ENCODE measurements at places on chromosomes 16 and 17.

DNA sequence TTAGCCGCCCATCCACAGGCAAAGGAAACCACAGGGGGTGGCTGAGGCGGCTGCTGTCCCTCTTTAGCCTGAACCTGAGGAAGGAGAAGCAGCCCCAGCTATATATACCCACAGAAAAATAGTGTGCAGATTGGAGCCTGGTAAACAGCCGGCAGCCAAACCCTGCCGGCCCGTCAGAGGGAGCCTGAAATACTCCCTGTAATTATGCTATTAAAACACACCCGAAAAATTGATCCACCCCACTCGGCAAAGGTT is 6.8 kb downstream of the PIEZO1 start:
- no peak for DNase-seq

DNA sequence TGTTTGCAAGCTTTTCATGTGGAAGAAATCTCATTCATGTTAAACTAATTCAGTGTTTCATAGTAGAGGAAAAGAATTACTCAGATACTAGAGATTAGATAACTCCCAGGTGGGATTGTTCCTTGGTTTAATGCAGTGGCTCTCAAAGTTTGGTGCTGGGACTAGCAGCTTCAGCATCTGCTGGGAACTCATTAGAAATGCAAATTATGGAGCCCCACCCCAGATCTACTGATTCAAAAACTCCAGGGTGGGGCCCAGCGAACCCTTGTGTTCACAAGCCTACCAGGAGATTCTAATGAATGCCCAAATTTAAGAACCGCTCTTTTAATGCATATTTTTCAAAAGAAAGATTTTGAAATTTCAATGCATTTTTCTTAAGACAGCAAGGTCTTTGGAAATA is 253.4 kb upstream of the CNTNAP4 start:
- no peak for DNase-seq

GRCh38 chr17:82281502-82282238 is 8.2 kb upstream of the CSNK1D start:
- no peak for DNase-seq

DNA sequence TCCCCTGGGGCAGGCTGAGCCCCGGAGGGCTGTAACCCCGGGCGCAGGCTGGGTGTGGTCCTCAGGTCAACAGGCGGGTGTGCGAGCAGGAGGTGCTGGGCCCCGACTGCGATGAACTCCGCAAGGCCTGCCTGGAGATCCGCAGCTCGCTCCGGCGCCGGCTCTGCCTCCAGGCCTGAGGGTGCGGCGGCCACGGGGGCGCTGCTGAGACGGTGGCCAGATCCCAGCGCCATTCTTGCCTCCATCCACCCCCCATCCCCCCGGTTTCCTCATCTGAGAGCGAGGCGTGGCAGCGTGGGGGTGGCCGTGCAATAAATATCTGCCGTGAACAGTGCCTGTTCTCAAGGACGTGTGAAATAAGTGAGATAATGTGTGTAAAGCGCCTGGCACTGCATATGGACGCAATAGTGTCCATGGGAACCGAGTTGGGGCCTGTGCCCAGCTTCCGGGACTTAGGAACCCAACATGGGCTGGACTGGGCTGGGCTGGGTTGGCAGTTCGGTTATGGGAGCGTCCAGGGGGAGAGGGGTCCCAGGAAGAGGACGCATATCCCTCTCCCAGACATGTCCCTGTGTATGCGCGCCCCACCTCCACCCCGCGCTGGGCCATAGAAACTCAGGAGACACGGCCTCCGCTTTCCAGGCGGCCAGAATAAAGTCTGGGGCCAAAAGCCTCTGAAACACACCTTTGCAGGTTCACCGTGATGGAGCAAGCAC is 15.0 kb downstream of the ZNF213 start:
- no peak for DNase-seq

DNA sequence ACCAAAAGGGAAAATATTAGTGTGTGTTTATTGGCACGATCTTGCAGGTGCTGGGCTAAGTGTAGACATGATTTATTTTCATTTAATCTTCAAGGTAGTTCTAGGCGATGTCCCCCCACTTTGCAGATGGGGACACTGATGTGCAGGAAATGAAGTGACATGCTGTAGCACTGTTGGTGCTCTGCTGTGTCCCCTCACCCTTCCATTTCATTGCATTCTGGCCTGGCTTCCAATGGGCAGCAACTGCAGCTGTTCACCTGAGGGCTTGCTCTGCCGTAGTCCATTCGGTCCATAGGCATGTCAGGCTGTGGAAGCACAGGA is 123.9 kb downstream of the PRKCB start:
- DNase-seq = no peak

DNA sequence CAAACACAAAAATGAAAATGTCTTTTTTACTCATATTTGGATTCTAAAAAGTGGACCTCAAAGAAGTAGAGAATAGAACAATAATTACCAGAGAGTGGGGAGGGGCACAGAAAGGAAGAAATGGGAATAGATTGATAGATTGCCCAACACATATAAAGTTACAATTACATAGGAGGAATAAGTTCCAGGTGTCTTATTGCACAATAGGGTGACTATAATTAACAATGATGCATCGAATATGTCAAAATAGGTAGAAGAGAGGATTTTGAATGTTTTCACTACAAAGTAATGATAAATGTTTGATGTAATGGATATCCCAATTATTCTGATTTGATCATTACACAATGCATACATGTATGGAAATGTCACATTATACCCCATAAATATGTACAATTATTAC is 556.0 kb downstream of the CDH8 start:
- DNase-seq = no peak

GRCh38 chr17:44807093-44807816 is 22.8 kb downstream of the GJC1 start:
- no peak for DNase-seq

- no peak for DNase-seq
Measured at GRCh38 chr16:1029259-1029545, 43.3 kb upstream of the SSTR5 start.

- DNase-seq = no peak
Measured at GRCh38 chr16:30659507-30660423, 1.5 kb downstream of the FBRS start.

DNA sequence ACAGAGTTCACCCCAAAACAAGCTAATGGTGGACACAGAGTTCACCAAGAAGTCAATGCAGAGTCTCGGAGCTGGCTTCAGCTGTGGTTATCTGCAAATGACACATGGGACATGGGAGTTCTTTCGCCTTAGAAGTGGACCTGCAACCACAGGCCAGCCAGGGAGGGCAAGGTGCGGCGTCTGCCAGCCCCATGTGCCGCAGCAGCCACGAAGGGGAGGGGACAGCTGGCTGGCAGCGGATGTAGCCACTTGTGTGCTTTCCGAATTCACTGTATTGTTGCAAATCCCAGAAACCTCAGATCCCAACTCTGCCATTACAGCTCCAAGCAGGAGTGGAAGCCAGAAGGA is 24.8 kb downstream of the LMF1 start:
- no peak for DNase-seq

DNA sequence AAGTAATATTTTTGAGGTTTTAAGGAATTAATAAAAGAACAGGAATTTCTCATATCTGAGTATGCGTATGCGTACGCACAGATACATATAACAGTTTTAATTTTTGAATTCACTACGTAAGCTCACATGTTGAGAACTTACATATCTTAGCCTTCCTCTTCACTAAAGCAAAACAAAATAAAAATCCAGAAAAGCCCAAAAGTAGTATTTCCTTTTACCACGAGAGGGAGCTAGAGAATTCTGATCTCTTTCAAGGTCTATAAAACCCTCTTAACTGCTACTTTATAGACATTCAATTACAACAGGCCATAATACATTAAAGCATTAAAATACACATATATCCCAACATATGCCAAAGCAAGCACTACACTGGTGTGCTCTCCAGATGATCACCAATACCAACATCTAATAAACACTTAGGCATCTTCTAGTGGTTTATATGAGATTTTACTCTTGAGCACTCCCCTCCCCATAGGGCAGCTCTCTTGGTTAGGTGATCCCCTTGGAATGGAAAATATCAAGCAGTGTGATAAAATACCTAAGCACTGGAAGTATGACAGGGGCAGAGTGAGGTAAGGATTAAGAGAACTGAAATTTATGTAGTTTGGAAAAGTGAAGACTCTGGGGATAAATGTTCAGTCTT is 94.0 kb downstream of the SKAP1 start:
- no peak for DNase-seq

- DNase-seq = no peak
Measured at GRCh38 chr16:81748476-81749198, 30.5 kb upstream of the PLCG2 start.

GRCh38 chr16:56320811-56321558 is 104.4 kb downstream of the AMFR start:
- no peak for DNase-seq

- no peak for DNase-seq
Measured at GRCh38 chr17:76189247-76189646, 48.2 kb upstream of the FOXJ1 start.

DNA sequence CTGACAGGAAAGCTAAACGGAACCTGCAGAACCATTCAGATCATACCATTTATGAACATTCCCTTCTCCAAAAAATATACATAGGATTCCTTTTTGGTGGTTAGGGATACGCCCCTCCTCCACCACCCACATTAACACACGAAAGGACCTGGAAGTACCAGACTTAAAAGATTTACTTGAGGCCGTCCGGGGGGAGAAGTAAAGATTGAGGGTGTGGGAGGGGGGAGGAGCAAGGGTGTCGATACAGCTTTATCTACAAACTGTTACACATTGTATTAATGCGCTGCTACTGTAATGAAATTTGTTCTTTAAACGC is 537 bp downstream of the PALB2 start:
- DNase-seq = no peak

DNA sequence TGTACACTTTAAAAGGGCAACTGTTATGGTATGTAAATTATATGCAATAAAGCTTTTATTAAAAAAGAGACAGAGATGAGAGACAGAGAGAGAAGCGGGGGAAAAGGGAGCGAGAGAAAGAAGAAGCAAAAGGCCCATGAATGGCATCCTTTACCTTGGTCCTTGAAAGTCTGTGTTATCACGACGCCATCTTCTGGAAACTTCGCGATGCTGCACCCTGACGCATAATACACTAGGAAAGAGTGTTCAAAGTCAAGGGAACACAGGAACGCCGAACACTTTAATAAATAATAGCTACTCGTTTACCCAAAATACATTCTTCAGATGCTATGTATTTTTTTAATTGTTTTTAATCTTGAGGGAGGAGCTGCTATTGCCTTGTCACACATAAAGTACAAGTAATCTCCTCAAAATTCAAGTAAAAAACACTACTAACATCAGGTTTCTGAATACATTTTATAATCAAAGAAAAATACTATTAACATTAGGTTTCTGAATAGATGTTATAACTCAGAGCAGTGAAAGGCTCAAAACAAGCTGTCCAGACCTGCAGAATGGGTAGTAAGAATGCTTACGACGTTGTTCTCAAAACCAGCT is 23.0 kb upstream of the SLC38A8 start:
- DNase-seq = peak; percentile 12

GRCh38 chr17:80225230-80225629 is 5.0 kb downstream of the SLC26A11 start:
- no peak for DNase-seq

GRCh38 chr17:55144518-55144917 is 120.2 kb upstream of the HLF start:
- no peak for DNase-seq

GRCh38 chr16:49204191-49204590 is 77.4 kb downstream of the CBLN1 start:
- DNase-seq = no peak

GRCh38 chr17:1493291-1493980 is 950 bp upstream of the MYO1C start:
- no peak for DNase-seq

GRCh38 chr17:15273141-15273793 is 8.1 kb upstream of the PMP22 start:
- DNase-seq = no peak

GRCh38 chr17:38753071-38753506 is 548 bp downstream of the PSMB3 start:
- no peak for DNase-seq

- DNase-seq = no peak
Measured at GRCh38 chr16:15493466-15494180, 59.2 kb downstream of the BMERB1 start.

GRCh38 chr17:2631211-2631610 is 37.8 kb downstream of the PAFAH1B1 start:
- DNase-seq = no peak

DNA sequence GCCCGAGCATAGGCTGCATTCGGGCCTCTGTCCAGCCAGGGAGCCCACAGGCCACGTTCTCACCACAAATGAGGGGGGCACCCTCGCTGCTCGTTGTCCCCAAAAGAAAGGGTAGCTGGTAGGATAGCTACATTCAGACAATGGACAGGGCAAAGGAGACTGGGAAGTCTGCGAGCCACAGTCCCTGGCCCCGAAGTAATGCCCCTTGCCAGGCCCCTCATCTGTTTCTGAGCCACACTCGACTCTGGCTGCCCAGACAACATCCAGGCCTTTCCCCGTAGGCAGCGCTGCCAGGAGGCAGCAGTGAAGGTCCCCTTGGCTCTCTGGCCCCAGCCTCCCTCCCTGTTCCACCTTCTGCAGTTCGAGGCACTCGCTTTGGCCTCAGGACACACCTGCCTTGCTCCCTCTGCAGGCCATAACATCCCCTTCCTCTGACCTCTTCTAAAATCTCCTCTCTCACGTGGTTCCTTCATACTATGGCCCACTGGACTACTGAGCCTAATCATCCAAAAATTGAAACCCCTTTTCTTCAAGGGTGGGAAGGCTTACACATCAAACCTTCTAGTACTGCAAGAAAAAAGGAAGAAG is 12.2 kb downstream of the AIPL1 start:
- DNase-seq = no peak

DNA sequence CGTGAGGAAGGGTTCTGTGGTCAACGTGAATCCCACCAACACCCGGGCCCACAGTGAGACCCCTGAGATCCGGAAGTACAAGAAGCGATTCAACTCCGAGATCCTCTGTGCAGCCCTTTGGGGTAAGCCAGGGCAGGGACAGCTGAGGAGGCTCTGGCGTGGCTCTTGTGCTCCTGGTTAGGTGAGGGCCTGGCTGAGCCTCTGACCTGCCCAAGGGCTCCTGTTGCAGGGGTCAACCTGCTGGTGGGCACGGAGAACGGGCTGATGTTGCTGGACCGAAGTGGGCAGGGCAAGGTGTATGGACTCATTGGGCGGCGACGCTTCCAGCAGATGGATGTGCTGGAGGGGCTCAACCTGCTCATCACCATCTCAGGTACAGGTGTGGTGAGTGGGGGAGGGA is 4.2 kb upstream of the C17orf107 start:
- no peak for DNase-seq

DNA sequence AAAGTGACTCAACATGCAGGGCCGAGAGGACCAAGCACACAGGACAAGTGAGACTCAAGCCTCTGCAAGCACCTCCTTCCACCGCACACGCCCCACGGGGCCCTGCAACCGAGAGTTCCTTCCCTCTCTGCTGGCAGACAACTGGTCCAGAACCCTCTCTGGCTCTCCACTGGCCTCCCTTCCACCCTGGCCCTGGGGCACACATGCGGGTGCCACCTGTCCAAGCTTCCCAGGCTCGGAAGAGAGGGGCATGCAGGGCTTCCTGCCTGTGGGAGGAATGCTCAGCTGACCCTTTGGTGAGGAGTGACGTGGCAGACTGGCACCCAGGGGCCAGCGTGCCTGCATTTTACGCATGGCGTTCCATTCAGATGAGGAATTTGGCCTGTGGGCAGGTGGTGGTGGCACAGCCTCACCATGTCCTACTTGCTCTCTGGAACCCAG is 59.8 kb downstream of the PIPOX start:
- DNase-seq = no peak

- DNase-seq = no peak
Measured at GRCh38 chr17:27475070-27475673, 18.9 kb downstream of the KSR1 start.
